ENCODE measurements at places on chromosomes 11 and 22.

- DNase-seq, result no peak
Measured at GRCh38 chr11:19026862-19027261, 33.7 kb downstream of the MRGPRX2 start.

GRCh38 chr22:24165673-24166072 lies 15.6 kb upstream of the SUSD2 start:
- no peak for DNase-seq

DNA sequence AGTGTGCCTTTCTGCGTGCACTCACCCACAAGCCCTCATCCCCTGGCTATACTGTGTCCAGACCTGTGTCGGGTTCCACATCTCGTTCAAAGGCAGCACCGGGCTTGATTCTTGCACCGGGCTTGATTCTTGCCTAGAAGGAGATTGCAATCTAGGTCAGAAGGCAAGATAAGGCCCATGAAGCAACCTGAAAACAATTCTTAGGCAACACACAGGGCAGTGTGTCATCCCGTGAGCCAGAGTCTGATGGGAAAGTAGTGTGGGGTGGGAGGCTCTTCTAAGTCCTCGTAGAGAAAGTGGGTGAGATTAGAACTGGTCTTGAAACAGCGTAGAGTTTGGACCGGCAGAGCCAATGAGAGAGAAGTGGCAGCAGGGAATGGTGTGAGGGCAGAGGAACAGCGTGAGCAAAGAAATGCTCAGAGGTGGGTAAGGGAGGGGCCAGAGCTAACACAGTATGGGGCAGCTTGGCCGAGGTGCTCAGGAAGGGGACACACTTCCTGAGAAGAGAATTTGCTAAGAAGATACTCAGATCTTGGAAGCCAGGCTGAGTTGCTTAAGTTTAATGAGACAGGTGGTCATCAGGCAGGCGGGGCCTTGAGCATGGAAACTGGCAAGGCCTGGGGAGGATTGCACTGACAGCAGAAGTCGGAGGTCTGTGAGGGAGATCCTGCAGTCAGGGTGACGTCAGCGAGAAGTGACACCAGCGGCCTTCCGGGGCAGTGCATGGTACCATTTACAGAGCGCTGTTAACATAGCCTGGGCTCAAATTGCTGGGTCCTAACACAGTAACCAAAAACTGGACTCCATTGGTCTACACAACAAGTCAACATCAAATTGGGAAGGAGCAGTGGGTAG lies 40.7 kb upstream of the DKK3 start:
- DNase-seq, result no peak

- DNase-seq, result no peak
Measured at GRCh38 chr11:2655834-2656622, 43.8 kb downstream of the KCNQ1OT1 start.

Measured in NCI-H446 treated with DMSO at 0.1 percent for 48 hours (cell line).